Choroid plexus epithelial cell (primary cell): ENCODE measurements at places on chromosomes 1 and 21.

DNA sequence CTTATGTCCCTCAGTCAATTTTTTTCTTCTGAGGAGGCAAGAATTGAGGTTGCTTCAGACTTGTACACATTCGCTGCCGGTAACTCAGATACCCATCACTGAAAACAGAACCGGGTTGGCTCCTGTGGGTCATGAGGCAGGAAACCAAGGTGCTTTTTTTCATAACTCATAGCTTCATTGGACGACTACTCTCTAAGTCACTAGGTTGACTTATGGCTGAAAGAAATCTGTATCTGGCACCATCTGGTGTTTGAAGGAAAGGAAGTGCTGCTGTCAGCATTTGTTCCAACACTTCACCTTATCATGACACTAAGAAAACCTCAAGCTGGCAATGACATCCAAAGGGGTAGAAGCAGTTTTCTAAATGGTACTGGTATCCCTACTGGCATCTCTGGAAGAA lies 82.3 kb downstream of the TBX19 start:
- DNase-seq, result no peak

DNA sequence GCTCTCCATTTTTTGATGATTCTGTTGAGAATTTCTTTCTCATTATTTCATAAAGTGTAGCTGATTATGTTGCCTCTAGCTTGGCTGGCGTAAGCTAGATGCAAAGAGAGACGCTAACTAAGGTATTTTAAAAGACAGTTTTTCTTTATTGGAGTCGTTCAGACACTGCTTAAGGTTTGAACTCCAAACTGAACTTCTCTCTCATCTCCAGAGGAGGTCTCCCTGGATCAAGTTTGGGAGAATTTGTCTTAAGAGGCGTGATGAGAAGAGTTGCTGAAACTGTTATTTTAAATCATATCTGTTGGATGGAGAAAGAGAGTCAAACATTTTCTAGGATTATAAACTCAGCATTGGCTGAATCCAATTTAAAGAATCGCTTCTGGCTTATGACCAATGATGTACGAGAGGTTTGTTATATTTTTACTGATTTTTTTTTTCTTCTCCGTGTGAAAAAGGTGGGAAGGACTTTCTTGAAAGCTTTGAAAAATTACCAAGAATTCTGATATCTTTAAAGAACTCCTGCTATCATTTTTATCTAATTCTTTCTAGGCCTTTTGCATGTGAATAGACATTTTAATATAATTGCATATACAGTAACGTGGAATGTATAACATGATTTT lies 34.0 kb downstream of the MAP3K7CL start:
- DNase-seq, result peak; percentile 96

DNA sequence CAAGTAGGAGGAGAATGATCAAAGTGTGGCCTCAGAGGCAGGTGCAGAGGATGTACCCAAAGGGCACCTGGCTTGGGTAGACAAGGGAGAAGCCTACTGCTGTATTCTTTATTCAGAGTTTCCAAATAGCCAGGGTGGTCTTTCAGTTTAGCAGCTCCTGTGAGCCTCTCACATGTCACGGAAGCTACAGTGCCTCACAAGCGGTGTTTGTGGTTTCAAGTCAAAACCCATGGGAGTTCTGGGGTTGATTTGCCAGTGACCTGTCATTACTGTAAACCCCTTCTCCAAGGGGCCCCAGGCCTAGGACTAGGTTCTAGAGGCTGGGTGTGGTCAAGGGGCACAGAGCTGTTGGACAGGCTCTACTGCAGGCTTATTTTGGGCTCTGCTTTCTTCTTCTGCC lies 10.2 kb upstream of the IL10 start:
- DNase-seq, result no peak

GRCh38 chr1:94715321-94715720 lies 104.8 kb upstream of the SLC44A3 start:
- no peak for DNase-seq

DNA sequence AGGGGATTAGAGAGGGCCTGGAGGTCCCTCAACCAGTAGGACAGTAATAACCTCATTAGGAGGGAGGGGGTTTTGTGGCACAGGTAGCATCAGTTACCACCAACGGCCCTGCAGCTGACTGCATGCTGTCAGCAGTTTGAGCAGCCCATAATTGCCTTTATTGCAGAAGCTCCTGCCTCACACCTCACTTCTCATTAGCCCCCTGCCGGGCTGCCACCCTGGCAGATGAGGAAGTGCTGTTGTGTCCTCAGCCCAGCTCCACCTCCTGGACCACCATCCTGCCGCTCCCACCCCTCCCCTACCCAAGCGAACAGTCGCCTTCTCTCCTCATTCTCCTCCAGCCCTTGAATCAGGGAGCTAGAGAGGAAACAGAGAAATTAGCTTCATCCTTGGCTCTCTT lies 237.4 kb downstream of the LMX1A start:
- DNase-seq, result no peak

GRCh38 chr1:224623310-224623714 lies 7.2 kb downstream of the CNIH3 start:
- peak; percentile 68 for DNase-seq

GRCh38 chr1:29753244-29753643 lies 516.9 kb downstream of the PTPRU start:
- no peak for DNase-seq

GRCh38 chr1:67754526-67754920 lies 69.5 kb downstream of the GADD45A start:
- DNase-seq, result no peak

DNA sequence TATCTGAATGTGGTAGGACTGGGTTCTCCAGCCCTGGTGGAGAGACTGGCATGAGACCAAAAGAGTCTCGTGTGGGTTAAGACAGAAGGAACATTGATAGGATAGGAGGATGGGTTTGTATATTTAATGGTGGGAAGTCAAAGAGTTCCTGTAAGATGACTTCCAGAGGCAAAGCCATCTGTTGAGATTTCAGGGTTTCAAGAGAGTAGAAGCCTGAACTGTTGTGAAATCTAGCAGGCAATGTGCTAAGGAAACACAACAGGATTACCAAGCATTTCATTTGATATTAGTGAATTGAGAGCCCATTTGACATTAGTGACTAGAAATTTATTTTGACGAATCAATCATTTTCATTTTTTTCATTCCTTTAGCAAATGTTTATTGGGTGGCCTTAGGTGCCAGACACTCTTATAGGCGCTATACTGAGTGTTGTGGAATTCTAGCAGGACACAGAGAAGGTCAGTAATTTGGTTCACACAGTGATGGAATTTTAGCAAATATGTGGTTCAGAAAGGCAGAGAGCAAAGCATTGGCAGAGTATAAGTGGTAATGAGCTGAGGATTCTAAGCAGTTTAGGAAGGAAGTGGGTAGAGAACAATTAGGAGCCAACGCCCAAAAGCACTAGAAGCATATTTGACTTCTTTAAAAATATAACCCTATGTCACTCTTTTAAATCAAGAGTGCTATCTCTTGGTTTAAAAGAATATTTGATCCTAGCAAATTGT lies 149.3 kb downstream of the AK5 start:
- DNase-seq, result peak; percentile 7

DNA sequence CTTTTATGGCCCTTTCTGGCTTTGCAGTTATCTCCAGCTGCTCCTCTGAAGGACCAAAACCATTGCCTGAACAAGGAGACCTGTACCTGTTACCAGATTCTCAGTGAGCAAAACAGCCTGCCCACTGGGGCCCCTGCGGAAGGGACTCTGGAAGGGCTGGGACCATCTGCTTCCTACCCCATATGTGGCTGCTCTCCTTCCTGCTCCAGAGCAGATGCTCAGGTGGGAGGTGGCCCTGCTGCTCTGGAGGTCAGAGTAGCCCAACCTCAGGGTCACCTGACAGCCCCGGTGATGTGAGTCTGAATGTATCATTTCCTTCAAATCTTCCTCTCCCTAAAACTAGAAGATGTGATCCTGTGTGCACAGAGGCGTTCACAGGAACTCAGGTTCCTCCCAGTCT lies 33.6 kb downstream of the PRDM16 start:
- no peak for DNase-seq

- no peak for DNase-seq
Measured at GRCh38 chr1:27356277-27356618, 10.5 kb downstream of the MAP3K6 start.

GRCh38 chr1:226606311-226607267 lies 58.0 kb downstream of the STUM start:
- DNase-seq, result peak; percentile 27

DNA sequence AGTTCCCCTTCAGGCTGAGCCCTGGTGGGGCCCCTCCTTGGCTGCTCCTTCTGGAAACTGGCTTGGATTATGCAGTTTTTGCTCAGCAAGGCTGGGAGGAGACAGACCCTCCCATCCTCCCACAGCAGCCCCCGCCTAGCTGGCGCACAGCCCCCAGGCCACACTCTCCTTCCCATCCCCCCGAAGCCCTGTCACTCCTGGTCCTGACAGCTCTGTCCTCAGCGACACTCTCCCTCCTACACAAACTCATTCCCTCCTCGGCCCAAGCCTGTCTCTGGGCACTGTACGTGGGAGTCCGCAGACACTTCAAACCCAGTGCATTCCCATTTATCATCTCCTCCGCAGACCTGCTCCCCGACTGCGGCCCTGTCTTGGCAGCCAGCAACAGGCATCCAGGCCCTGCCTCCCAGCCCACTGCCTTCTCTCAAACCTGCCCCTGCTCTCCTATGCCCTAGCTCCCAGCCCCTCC lies 25.0 kb upstream of the EPHB2 start:
- DNase-seq, result no peak

DNA sequence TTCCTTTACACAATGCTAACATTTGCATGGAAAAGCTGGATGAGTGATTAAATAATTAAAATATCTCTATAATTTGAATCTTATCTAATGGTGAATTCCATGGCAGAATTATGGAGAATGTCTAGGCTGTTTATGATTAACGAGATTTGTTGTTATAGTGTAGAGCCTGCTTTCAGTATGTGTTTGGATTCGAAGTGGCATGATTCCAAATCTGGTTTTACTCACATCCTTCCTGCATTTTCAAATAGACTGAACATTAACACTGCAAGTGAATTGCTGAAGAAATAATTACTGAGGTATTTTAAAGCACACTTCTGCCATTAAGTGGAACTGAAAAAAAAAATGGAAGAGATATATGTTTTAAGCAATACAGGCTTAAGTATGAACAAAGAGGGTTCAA lies 5.1 kb upstream of the NEK7 start:
- peak; percentile 54 for DNase-seq

- DNase-seq, result no peak
Measured at GRCh38 chr1:178614286-178614685, 101.4 kb downstream of the TEX35 start.

GRCh38 chr21:28066076-28066475 lies 926.6 kb downstream of the LTN1 start:
- no peak for DNase-seq

GRCh38 chr1:241217516-241217915 lies 139.5 kb downstream of the RGS7 start:
- no peak for DNase-seq

DNA sequence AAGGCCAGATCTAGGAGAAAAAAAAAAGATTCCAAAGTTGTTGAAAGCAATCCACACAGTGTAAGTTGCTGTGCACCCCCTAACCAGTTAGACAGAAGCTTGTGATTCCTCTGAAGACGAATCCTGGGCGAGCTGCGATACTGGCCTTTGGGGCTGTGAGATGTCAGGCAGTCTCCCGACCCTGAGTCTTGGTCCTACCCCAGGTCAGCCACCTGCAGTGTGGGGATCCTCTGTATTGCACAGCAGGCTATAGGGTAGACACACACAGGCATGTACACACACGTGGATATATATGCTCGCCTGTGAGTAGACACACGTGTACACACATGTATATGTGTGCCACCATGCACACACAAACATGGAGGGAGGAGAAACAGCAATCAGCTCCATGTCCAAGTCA lies 12.9 kb downstream of the ACTRT2 start:
- no peak for DNase-seq

GRCh38 chr1:208791456-208791855 lies 547.3 kb upstream of the PLXNA2 start:
- peak; percentile 4 for DNase-seq

- no peak for DNase-seq
Measured at GRCh38 chr21:14982336-14982735, 82.5 kb downstream of the NRIP1 start.

- DNase-seq, result no peak
Measured at GRCh38 chr1:94225845-94226244, 11.5 kb downstream of the ARHGAP29 start.

- DNase-seq, result peak; percentile 87
Measured at GRCh38 chr1:244361764-244362473, 89.8 kb downstream of the ADSS2 start.

- peak; percentile 89 for DNase-seq
Measured at GRCh38 chr1:7975212-7975865, 13.8 kb downstream of the PARK7 start.

DNA sequence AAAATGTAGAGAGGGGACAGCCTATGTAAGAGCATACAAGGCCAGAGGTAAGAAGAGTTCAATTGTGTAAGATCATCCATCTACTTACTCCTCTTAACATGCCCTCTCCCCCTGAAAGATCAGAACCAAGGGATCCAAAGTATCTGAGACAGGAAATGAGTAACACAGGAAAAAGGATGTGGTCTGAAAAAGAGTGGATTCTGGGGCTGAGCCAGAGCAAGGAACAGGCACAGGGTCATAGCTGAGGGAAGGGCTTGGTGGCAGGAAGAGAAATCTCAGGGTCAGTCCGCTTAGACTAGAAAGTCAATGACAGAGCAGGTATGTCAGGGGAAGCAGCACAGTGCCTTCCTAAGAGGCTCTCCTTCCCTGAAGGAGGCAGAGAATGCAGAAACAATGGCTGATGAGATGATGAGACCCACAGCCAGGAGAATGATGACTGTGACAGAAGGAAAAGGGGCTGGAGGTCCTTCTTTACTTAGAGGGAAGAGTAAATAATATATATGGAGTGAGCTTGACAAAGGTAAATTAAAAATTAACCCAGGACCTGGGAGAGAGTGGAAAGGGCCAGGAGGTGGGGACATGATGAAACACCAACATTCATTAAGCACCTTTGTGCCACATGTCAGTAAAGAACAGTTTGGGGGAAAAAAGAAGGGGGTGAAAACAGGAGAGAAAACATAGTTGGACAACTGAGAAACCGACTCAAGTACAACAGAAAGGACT lies 26.2 kb upstream of the A3GALT2 start:
- peak; percentile 94 for DNase-seq

- peak; percentile 21 for DNase-seq
Measured at GRCh38 chr1:7702365-7702764, 68.7 kb upstream of the VAMP3 start.

- peak; percentile 58 for DNase-seq
Measured at GRCh38 chr1:246971090-246971721, 36.7 kb downstream of the ZNF695 start.

DNA sequence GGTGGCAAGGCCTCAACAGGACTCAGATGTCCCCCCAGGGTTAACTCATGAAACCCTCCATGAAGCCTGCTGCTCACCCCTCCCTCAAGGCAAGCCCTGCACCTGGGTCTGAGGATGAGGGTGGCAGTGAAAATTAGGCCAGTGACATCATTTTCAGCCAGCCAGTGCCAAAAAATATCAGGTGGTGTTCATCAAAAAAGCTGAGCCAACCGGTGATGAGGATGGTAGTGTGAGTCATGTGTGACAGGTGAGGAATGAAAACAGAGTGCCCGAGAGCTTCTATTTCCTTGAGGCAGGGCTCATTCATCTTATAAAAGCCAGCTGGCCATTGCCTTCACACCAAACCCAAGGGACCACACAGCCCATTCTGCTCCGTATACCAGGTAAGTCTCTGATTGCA lies at the start of gene SPRR1A:
Gene SPRR1A, plus strand, starts transcription at position 339 of the 400 bp plus-strand sequence. CDS start 1,150 bp downstream, outside the sequence.
- no peak for DNase-seq

GRCh38 chr1:108121358-108122143 lies 78.6 kb downstream of the SLC25A24 start:
- DNase-seq, result no peak

- no peak for DNase-seq
Measured at GRCh38 chr1:216888731-216889130, 165.5 kb upstream of the ESRRG start.

GRCh38 chr21:30372139-30372770 lies at the start of gene KRTAP13-2:
KRTAP13-2 (minus strand) TSS chr21:30372271; CDS start chr21:30372213, 58 bp downstream.
- DNase-seq, result no peak

GRCh38 chr1:221841983-221842335 lies 100.1 kb upstream of the DUSP10 start:
- DNase-seq, result no peak
